ENCODE measurements at places on chromosomes 5 and 9.

- no peak for DNase-seq
Measured at GRCh38 chr5:127092690-127093089, 19.4 kb upstream of the C5orf63 start.

- DNase-seq = no peak
Measured at GRCh38 chr5:96037128-96037527, 75.5 kb upstream of the ELL2 start.

DNA sequence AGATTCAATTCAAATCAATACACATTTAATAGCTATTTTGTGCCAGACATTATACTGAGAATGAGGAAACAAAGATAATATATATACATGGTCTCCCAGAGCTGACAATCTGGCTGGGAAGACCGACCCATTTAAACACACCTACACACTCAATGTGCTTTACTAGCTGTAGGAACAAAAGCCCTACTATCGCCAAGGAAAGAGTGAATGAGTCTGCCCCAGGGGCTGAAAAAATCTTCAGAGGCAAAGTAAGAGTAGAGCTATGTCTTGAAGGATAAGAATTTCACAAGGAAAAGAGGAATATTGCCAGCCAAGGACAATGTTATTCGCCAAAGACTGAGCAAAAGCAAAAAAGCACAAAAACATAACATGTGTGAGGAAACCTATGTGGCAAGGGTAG lies 6.6 kb downstream of the PFDN1 start:
- DNase-seq = no peak

DNA sequence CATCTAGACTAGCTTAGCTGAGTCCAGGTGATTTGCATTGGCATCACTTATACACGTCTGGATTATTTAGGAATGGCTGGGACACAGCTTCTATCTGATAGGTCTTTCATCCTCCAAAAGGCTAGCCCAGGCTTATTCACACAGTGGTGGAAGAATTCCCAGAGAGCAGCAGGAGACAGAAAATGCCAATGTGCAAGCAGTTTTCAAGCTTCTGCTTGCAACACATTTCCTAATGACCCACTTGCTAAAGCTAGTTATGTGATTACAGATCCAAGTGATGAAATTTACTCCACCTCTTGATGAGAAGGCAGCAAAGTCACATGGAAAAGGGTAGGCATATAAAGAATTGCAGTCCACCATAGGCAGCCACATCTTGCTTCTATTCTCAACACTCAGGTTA lies 44.2 kb upstream of the MAST4 start:
- DNase-seq = no peak

- DNase-seq = no peak
Measured at GRCh38 chr5:7250611-7251010, 145.3 kb upstream of the ADCY2 start.

GRCh38 chr9:119179701-119180100 lies 189.5 kb downstream of the BRINP1 start:
- DNase-seq = no peak

DNA sequence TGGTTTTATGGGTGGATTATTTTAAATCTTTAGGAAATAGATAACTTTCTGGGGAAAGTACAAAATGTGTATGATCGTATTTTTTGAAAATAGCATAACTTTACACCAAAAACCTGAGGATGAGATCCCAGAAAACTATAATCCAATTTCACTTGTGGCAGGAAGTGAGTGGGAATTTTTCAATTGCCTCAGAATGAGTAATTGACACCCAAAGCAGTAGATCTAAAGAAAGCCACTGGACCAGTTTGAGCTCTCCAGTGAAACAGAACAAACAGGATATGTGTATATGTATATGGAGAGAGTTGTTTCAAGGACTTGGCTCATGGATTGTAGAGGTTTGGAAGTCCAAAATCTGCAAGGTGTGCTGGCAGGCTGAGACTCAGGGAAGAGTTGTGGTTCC lies 109.2 kb upstream of the SHB start:
- DNase-seq = no peak

- no peak for DNase-seq
Measured at GRCh38 chr5:66813306-66813705, 217.1 kb downstream of the MAST4 start.

DNA sequence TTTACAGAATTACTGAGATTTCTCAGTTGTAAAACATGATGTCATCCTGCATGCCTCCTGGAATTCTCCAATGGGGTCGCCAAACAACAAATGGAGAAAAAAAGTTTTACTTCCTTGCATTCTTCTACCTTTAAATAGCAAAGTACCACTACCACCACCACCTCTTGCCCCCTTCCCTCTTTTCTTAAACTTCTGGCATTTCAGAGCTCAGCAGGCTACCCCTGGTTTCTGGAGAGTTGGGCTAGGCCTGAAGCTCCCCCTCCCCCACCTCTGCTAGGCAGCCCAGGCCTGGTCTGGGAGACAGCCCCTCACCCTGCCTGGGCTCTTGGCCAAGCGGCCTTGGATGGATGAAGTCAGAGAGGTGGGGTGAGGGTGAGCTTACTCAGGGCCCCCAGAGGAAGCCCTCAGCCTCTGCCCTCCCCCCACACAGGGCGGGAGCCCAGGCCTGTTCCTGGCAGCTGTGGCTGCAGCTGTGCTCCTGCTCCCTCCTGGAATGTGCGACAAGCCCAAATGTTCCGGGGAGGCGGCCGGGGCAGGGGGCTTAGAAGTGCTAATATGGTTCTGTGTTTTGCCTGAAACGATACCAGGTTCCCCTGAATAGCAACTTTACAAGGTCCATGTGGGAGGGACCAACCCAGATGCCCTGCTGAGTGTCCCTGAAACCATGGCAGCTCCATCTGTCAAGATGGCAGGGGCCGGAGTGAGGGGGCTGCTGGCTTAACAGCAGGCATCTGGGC lies 6.0 kb upstream of the CCIN start:
- DNase-seq = no peak

GRCh38 chr5:129271308-129271707 lies 176.8 kb downstream of the ISOC1 start:
- no peak for DNase-seq

DNA sequence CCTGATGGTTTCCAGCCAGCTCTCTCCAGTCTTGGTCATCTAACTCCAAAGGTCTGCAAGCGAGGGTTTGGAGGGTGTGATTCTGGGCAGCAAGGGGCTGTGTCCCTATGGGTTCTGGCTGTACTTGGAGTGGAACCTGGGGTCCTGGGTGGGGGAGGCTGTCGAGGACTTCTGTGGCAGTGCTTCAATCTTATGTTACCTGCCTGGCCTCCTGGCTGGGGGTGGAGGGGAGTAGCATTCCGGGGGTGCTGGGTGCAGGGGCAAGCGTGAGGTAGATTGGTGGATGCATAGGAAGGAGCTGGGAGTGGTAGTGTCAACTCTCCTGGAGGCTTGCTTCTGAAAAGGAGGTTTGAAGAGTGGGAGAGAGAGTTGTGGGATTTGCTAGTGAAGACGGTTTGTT lies 143.4 kb downstream of the HSPA4 start:
- no peak for DNase-seq

DNA sequence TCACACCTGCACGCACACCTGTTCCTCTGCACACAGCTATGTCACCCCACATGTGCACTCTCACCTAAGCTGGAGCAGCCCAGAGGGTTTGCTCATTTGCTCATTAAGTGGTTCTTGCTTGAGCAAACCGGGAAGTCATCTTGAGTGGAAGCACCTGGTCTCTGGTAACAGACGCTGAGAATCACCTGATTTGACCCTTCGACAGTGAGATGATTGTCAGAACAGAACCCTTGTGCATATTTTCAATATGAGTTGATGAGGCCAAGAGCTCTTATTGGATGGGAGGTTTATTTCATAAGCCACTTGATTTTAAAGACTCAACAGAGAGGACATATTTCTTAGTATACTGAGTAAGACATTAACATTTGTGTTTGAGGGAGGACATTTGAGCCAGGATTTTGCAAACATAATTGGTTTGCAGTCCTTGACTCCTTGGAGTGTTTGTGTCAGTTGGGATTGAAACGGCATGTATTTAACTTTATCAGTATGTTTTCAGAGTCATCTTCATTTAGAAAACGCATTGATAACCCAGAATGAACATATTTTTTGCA lies 22.1 kb upstream of the LPCAT1 start:
- DNase-seq = no peak

DNA sequence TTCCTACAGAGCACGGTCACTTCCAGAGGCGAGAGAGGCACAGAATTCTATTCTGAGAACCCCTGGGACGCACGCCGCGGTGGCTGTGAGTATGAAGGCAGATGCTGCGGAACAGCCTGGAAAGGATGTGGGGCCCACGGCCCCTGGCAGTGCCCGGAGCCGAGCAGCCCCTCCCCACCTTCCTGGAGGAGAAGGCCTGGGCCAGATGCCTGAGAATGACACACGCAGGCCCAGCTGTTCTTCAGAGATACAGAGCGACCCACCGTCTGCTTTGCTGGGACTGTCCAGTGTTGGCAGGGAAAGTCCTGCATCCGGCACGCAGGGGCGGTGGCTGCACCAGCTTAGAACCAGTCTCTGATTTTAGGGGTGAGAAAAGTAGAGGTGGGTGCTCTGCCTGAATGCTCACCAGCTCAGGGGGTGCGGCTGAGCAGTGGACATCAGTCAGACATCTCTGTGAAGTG lies 116.7 kb upstream of the LPCAT1 start:
- DNase-seq = no peak

DNA sequence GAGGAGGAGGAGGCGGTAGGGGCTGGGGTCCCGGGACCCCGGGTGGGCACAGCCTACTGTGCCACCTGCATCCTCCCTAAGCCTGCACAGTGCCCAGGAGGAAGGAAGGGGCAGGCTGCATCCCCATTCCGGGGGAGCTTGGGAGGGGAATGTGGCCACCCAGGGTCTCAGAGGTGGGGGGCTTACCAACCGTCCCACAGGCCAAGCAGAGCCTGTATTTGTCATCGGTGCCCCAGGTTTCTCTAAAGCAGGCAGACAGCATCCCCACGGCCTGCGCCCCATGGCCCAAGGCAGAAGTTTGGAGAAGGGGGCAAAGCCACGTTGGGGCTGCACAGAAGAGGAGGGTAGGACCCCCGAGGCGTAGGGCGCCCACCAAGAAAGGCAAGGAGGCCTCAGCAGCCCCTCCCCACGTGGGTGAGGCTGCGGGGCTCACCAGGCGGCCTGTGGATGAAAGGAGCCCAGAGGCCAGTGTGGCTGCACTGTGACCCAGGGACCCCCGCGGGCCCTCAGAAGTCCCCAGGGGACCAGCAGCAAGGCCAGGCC lies 507 bp upstream of the GPSM1 start:
- DNase-seq = no peak

GRCh38 chr5:4924577-4924976 lies 215.6 kb upstream of the ADAMTS16 start:
- no peak for DNase-seq

GRCh38 chr9:127417131-127418036 lies 6.8 kb upstream of the ZNF79 start:
- DNase-seq = no peak

GRCh38 chr9:17216646-17217045 lies 81.8 kb downstream of the CNTLN start:
- DNase-seq = no peak

GRCh38 chr5:97874491-97874890 lies 691.4 kb upstream of the RIOK2 start:
- DNase-seq = no peak

GRCh38 chr5:37668524-37669047 lies 171.3 kb downstream of the GDNF start:
- no peak for DNase-seq

- peak; percentile 56 for DNase-seq
Measured at GRCh38 chr9:75200892-75201470, 112.7 kb downstream of the OSTF1 start.

- DNase-seq = no peak
Measured at GRCh38 chr9:115170358-115171073, 52.6 kb upstream of the TNC start.

GRCh38 chr5:9408964-9409363 lies 136.9 kb downstream of the SEMA5A start:
- no peak for DNase-seq

- no peak for DNase-seq
Measured at GRCh38 chr5:43215073-43215631, 23.1 kb downstream of the NIM1K start.
